ENCODE measurements at places on chromosomes 3 and 15.

- DNase-seq: no peak
Measured at GRCh38 chr15:50850003-50850402, 58.5 kb upstream of the AP4E1 start.

- DNase-seq: no peak
Measured at GRCh38 chr3:114081037-114081436, 24.5 kb downstream of the QTRT2 start.

GRCh38 chr3:53773021-53773436, 73.2 kb downstream of the CHDH start:
- DNase-seq: no peak

GRCh38 chr3:23461069-23461468, 257.9 kb downstream of the UBE2E2 start:
- no peak for DNase-seq

DNA sequence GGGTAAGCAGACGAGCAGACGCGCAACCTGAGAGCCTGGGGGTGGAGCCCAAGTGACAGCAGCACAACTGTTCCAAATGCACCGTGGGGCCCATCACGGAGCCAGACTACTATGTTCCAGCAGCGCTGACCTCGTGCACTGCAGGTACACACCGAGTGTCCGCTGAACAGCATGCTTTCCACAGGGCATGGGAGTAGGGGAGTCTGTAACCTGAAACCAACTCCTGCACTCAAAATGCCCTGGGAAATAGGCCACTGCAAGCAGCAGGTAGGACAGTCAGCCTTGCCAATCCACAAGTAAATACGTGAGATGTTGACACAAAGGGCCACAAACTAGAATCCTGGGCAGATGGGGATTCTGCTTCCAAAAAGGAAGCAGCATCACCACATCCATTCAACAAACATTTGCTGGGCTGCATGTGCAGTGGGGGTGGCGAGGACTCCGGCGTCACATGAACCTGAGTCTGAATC, 73.9 kb downstream of the TBC1D2B start:
- DNase-seq: peak; percentile 20

DNA sequence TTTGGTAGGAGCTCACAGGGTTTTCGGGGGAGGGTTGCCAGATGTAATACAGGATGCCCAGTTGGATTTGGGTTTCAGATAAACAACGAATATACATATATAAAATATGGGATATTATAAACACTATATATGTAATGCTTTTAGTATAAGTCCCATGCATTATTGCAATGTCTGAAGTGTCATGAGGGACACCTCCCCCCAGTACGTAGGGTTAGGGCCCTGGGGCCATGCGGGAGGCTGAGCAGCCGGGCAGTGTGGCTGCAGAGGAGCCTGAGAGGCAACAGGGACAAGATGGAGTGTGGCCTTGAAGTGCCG, 148.9 kb downstream of the SMAD6 start:
- DNase-seq: no peak

DNA sequence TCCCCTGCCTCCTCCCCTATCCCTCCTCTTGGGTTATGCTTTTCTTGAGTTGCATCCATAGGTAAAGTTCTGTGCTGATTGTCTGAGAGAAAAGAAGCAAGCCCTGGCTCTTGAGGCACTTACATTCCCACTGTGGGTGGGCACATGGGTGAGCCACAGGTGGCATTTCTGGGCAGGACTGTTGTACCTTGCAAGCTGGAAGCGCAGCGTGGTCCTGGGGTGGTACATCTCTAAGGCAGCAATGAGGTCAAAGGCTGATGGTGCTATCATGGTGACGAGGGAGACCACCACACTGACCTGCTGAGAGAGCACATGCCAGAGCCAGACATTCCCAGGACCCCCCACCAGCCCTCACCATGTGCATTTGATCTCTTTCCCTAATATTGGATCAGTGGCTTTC, 24.7 kb downstream of the TMC3 start:
- no peak for DNase-seq

- no peak for DNase-seq
Measured at GRCh38 chr3:197829397-197830045, 38.5 kb downstream of the LRCH3 start.

DNA sequence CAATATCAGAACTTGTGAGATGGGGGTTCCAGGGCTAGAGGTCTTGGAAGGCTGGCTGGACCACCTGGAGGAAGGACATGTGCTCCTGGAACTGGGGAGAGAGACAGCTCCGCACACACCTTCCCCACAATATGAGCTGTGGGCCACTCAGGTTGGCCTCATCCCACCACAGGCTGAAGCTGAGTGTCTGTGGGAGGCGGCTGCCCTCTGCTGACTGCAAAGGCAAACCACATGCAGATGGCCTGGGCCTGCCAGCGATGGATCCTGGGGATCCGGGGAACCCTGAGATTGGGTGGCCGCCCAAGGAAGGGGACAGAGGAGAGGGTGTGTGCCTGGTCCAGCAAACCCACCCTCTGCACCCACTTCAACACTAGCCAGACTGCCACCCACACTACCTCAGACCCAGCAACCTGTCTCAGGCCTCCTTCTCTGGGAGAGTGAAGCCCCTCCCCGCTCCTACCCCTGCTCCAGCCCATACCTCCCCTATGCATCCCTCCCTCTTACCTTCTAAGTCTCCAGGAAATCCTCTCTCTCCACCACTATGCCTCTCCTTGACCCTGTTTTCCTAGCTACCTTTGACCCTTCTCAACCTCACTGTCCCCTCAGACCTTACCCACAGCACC, 44.8 kb downstream of the CYP11A1 start:
- DNase-seq: peak; percentile 33

DNA sequence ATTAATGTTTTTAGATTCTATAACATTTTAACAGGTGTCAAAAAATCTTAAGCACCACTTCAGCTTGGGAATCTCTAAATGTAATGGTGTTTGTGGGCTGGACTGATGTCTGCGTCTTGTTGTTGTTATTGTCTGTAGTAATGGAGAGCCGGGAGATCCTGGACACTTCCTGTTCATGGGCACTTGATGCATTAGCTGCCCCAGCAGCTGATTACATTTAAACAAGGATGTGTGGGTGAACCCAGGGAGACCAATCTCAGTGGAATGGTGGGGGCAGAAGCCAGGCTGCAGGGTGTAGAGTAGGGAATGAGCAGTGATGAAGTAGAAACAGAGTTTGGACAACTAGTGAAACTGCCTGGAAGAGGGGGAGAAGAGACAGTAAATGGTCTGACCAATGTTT, 7.8 kb downstream of the CCR5AS start:
- no peak for DNase-seq

DNA sequence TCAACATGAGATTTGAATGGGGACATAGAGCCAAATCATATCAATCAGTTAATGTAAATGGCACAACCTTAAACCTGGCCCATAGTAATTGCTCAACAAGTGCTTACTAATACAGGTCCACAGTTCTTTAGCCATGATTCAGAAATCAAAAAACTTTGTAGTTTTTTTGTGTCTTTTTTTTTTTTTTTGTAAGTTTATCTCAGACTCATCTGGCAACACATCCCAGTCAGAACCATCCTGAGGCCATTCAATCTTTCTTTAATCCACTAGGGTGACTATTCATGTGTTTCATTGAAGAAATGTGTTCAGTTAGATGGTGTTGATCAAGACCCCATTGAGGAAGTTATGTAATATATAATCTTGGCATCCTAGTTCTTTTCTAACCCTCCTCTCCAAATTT, 65.4 kb downstream of the ABI3BP start:
- DNase-seq: no peak

DNA sequence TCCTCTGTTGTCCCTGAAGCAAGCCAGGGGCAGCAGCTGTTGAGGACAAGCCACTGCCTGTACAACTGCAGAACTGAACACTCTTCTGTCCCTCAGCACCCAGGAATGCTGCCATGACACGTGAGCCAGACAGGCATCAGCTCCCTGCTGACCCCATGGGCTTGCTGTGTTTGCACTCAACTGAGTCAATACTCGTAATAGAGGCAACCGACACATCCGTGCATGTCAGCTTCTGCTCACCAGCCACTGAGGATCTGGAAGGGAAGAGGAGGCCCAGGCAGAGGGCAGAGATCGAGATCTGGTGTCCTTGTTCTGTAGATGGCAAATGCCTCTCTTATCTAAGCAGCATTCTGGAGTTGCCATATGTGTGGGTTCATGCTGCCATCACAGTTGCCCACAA, 54.3 kb upstream of the SEC61A1 start:
- DNase-seq: no peak

GRCh38 chr15:82047453-82048400, 1.9 kb upstream of the MEX3B start:
- DNase-seq: no peak

DNA sequence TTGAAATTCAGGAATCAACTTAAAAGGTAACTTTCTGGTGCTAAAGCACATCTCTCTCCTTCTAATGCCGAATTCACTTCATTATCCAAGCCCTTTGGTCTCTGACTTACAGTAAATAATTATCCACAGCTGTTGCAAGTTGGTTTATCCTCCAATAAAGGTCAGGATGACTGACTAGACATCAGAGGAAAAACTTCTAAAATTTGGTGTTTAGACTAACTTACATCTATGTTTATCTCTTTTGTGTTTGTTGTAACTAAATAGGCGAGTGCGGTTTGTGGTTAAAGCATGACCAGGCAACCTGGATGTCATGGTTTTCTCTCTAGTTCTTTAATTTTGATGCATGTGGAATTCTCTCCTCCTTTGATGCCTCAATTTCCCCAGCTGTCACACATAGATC, 237.4 kb upstream of the LRTM1 start:
- no peak for DNase-seq

DNA sequence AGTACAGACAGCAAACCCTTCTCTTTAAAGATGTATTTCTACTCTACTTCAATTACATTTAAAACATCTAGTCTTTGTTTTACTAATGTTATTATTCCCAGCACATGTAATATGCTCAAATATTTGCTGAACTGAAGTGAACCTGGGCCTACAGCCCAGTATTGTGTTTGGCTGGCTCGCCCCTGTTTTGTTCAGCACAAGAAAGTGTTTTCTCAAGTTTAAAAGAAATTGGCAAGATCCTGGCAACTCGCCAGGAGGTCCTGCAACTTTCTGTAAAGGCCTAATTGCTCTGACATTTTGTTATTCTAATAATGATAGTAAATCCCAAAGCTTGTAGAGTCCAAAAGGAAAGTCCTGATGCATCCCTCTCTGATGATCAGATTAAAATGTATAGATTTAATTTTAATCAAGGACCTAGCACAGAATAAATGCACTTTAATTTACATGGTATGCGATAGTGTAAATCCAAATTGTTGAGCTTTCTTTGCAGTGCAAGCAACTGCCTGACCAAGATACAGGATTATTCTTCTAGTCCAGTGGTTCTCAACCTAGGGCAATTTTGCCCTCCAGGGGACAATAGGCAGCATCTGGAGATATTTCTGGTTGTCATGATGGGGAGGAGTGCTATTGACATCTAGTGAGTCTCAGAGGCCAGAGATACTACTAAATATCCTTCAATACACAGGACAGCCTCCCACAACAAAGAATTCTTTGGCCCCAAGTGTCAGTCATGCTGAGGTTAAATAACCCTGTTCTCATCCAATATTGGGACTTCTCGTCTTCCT, 35.7 kb upstream of the TMOD3 start:
- no peak for DNase-seq

DNA sequence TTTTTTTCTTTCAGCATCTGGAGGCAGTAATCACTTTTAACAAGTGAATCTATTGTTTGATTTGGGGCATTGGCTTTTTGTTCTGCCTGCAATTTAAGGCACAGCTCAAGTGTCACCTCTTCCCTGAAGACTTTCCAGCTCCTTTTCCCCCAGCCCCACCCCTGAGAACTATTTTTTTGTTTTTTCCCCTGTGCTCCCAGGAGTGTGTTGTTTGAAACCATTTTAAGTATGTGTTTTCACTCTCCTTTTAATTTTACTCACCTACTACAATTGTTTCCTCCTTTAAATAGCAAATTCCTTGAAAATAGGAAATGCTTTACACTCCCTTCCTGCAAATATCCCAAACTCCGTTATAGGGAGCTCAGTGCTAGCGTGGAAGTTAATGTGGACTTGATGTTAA, 286.7 kb upstream of the PROK2 start:
- no peak for DNase-seq

GRCh38 chr15:67092752-67093503, 27.5 kb downstream of the SMAD3 start:
- no peak for DNase-seq

DNA sequence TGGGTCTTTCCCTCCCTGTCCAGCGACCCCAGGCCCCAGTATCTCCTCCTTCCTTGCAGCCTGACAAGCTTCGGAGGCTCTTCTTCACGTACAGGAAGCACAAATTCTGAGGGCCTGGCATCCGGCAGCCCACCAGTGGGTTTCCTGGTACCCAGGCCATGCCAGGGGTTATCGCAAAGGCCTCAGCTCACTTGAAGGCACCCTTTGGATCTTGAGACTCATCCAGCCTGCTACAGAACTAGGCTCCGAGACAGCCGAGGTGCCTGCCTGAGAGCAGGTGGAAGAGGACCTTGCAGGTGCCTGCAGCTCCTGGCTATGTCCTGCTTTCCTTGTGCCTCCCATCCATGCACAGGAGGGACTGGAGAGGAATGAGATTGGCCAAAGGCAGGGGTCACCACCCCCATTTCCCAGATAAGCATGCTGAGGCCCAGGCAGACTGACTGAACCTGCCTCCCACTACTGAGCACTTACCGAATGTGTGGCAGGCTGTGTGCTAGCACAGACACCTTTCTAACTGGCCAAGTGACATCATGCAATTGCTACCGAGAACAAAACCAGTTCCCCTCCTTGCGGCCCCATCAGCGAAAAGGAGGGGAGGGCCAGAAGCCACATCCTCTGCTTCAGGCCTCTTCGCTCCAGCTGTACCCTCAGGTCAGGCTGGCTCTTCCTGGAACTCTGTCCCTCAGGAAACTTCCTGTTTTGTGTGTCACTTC, 11.2 kb downstream of the SH2D7 start:
- no peak for DNase-seq

DNA sequence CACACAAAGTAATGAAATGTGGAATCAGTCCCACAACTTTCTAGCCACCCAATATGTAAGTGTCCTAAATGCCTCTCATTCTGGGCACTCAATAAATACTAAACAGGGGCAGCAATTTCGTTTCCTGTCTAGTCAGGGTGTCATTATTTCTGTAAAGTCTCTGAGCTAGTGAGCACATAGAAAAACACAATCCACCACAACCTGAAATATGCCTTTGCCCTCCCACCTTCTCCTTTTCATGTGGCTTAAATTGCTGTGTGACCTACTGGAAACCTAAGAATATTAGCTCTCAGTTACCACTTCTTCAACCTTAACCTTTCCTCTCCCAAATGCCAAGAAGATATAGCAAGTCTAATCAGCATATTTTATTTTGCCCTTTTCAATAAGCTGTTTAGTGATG, 456.3 kb upstream of the KCNMB2 start:
- DNase-seq: no peak

DNA sequence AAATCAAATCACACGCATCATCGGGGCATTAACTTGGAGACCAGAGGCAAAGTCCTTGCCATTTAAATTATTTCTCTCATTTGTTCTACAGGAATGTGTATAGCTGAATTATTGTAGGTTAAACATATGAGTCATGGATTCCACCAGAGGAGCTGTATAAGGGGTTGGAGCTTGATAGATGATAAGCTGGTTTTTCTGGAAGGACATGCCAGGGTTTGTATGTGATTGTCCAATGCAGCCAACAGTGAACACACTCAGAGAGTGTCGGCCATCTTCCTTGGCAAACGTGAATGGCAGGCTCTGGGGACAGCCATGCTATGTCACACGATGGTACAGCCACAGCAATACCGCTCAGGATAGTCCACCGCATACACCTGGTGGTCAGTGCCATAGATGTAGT, 25.1 kb downstream of the SSUH2 start:
- no peak for DNase-seq

Data from NCI-H524 (cell line).